ENCODE measurements at places on chromosomes 1 and 21. TPM values are rescaled to one million over a fixed set of nuclear protein-coding genes. Genes with fewer than 3 reads are reported as not detected.
A peak's percentile ranks its signal among the peaks of the same experiment; 100 is the strongest.

DNA sequence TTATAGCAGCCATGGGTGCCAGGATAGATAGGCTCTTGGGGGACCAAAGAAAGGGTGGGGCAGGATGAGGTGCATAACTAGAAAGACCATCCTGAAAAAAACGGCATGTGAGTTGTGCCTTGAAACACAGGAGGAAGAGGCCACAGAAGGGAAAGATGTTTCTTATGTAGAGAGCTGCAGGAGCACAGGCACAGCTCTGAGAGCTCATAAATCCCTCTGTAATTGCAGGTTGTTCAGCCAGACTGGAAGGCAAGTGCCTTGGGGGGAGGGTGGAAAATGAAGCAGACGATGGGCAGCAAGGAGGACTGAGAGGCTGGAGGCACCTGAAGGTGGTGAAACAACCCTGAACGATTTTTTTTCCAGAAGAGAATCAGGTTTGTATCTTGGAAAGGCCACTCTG, 170.7 kb downstream of the NR5A2 start:
- H3K4me3 ChIP-seq: no peak overlapping the region
- H3K36me3 ChIP-seq: no peaks in the 10 kb centered on the region
- H3K4me1 ChIP-seq: no peaks in the 10 kb centered on the region
- H3K27me3 ChIP-seq: no peaks in the 10 kb centered on the region
- DNase-seq: no peak
- no peak overlapping the region for H3K27ac ChIP-seq

The SLC45A1 gene
- 6.8 TPM for total RNA-seq

DNA sequence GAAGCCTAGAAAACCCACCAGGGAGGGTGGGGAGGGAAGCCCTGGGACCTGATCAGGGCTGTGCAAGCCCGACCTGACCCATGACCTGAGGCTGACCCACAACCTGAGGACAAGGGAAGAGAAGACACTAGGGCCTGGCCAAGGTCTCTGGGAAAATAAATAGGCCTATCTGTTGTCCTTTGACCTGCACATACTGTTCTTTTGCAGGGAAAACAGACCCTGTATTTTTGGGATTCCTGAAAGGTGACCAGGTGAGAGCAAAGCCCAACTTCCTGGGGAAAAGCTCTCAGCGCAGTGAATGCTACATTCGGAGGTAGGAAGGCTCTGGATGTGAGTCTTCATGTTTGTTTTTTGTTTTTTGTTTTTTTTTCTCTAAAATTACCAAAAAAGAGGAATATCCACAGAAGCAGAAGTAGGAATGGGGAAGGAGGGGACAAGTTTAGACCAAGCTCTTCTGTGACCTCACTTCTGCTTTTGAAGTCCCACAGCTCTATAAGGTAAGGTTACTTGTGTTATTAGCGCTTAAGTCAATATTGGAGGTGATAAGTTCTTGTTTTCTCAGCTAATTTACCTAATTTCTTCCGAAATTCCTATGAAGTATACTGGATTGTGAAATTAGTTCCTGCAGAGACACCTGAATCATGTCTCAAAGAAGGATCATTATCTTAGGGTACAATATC, 26.2 kb upstream of the LYST start:
- no peaks in the 10 kb centered on the region for H3K36me3 ChIP-seq
- no peaks in the 10 kb centered on the region for H3K4me1 ChIP-seq
- no peak overlapping the region for H3K4me3 ChIP-seq
- no peak overlapping the region for H3K27ac ChIP-seq
- no peaks in the 10 kb centered on the region for H3K27me3 ChIP-seq

The NR5A2 gene
- 4.0 TPM for total RNA-seq

GRCh38 chr21:45379171-45379900, 25.6 kb upstream of the COL18A1 start:
- no peak overlapping the region for H3K27ac ChIP-seq
- H3K4me3 ChIP-seq: no peak overlapping the region
- no peaks in the 10 kb centered on the region for H3K27me3 ChIP-seq

DNA sequence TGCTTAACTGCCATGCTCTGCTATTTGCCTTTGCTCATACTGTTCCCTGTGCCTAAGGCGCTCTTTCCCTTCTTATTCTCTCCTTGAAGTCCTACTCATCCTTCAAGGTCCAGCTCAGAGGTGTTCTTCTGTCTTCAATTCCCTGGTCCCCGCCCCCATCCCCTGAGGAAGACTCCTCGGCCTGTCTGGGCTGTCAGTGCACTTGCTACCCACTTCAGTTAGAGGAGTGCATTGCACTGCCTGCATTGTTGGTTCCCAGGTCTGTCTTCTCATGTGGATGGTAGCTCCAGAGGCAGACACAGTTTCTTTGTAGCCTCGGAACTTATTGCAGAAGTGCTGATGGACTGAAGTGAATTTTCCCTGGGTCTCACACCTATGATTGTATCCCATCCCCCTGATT, 194.0 kb downstream of the C1orf94 start:
- H3K4me3 ChIP-seq: no peak overlapping the region
- no peak overlapping the region for H3K27ac ChIP-seq
- H3K36me3 ChIP-seq: no peaks in the 10 kb centered on the region
- peak; percentile 72 for DNase-seq
- H3K4me1 ChIP-seq: no peaks in the 10 kb centered on the region
- H3K27me3 ChIP-seq: peaks cover 18% of the 10 kb centered on the region

The TRAF3IP3 gene
- total RNA-seq: 4.2 TPM

GRCh38 chr1:220301630-220302029, 29.4 kb upstream of the RAB3GAP2 start:
- no peaks in the 10 kb centered on the region for H3K36me3 ChIP-seq
- no peak overlapping the region for H3K27ac ChIP-seq
- H3K27me3 ChIP-seq: no peaks in the 10 kb centered on the region
- H3K4me3 ChIP-seq: no peak overlapping the region
- DNase-seq: no peak
- H3K4me1 ChIP-seq: peaks cover 13% of the 10 kb centered on the region

GRCh38 chr1:157411769-157412168, 140.5 kb downstream of the FCRL5 start:
- H3K4me3 ChIP-seq: no peak overlapping the region
- H3K36me3 ChIP-seq: no peaks in the 10 kb centered on the region
- no peaks in the 10 kb centered on the region for H3K4me1 ChIP-seq
- no peaks in the 10 kb centered on the region for H3K27me3 ChIP-seq

DNA sequence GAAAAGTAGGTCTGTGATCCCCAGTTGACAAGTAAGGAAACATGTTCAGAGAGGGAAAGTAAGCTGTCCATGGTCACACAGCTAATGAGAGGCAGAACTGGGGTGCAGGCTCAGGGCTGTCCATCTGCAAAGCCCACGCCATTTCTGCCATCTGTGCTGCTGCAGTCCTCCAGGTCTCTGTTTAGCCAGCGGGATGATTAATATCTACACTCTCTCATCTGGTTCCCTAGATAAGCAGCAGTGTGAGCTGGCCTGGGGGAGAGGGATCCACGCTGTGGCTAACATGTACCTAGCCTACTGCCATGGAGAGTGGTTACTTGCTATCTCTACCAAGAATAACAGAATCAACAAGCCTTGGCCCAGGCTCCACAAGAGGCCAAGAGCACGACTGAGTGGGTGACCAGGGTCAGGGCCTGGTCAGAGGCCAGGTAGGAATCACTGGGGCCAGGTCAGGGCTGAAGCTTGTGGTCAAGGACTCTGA, 75.2 kb downstream of the TRABD2B start:
- DNase-seq: no peak
- no peaks in the 10 kb centered on the region for H3K36me3 ChIP-seq
- no peak overlapping the region for H3K27ac ChIP-seq
- peaks cover 17% of the 10 kb centered on the region for H3K4me1 ChIP-seq
- H3K27me3 ChIP-seq: no peaks in the 10 kb centered on the region

DNA sequence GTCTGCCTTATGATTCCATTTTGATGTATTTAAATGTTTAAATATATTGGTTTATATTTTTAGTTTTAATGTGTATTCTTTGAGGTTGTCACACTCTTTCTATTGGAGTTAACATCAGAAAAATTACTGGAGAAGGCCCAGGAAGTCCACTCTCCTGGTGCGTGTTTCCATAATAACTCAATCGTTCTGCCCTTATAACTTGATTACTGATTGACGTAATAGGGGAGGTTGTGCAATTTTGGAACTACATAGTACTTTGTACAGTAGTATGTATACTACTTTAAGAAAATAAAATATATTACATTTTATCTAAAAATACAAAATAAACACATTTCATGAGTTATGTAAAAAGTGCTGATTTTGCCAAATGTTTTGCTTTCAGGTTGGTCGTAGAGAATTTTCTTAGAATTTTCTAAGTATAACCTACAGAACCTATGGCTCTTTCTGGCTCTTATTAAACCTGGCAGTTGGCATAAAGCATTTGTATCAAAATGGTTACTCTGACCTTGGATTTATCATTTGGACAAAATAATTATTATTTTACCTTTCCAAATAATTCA, 5.7 kb downstream of the PLA2G4A start:
- no peaks in the 10 kb centered on the region for H3K27me3 ChIP-seq
- H3K4me1 ChIP-seq: no peaks in the 10 kb centered on the region
- no peak overlapping the region for H3K4me3 ChIP-seq
- no peaks in the 10 kb centered on the region for H3K36me3 ChIP-seq
- no peak overlapping the region for H3K27ac ChIP-seq
- DNase-seq: no peak

The OR2AK2 gene
- total RNA-seq: not detected

DNA sequence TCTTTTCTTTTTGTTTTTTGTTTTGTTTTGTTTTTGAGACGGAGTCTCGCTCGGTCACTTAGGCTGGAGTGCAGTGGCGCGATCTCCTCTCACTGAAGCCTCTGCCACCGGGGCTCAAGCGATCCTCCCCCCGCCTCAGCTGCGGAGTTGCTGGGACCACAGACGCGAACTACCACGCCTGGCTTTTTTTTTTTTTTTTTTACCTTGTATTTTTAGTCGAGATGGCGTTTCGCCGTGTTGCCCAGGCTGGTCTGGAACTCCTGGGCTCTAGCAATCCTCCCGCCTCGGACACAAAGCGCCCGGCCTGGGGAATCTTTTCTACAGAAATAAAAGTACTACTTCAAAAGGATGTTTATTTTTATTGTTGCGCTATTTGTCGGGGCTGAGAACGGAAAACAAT, 1.1 kb upstream of the SETDB1 start:
- no peaks in the 10 kb centered on the region for H3K27me3 ChIP-seq
- H3K27ac ChIP-seq: no peak overlapping the region
- H3K4me3 ChIP-seq: peak overlapping the region; percentile 83
